ENCODE measurements at places on chromosomes 13 and 19. TPM values are rescaled to one million over a fixed set of nuclear protein-coding genes. Genes with fewer than 3 reads are reported as not detected.

DNA sequence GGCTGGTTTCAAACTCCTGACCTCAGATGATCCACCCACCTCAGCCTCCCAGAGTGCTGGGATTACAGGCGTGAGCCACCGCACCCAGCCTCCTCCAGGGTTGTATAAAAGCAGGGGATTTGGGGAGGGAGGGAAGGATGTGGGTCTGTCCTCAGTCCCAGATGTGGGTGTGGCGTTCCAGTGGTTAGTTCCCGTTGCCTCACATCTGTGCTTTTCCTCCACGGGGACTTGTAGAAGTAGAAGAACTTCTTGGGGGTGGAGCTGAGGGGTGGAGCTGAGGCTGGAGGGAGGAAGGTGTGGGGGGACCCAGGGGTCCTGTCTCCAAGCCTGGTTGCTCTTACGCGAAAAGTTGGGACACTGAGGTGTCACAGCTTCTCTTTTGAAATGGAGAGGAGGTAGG, 514 bp upstream of the MCEMP1 start:
- H3K36me3 ChIP-seq, result no peaks in the 10 kb centered on the region
- H3K27me3 ChIP-seq, result peaks cover 11% of the 10 kb centered on the region
- H3K27ac ChIP-seq, result no peak overlapping the region
- no peaks in the 10 kb centered on the region for H3K4me1 ChIP-seq
- H3K4me3 ChIP-seq, result no peak overlapping the region
- DNase-seq, result no peak

C19orf67 gene
- not detected for total RNA-seq

DNA sequence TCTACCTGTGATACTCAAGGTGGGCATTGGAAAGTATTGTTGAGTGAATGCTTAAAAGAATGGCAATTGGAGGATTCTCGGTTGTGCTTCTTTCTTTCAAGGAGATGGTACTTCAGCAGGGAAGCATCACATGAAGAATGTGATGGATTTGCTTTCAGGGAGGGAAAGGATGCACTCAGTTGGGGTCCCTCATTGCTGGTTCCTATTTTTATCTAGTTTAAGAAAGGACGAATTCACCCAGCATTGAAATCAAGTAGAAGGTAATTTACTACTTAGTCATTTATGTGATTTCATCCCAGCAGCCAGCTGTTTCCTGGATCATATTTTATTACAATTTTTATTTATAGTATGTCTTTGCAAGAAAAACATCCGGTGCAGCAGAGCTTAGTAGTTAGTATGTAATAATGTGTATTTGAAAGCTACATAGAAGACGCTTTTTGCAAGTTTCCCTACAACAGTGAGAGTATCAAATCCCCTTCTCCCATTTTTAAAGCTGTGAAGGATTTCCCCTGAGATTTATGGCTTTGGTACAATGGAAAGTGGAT, 417.9 kb downstream of the GPC5 start:
- H3K4me3 ChIP-seq, result no peak overlapping the region
- no peak overlapping the region for H3K27ac ChIP-seq
- no peaks in the 10 kb centered on the region for H3K4me1 ChIP-seq
- no peak for DNase-seq
- H3K36me3 ChIP-seq, result no peaks in the 10 kb centered on the region

S1PR4 gene
- not detected for total RNA-seq

CEACAM6 gene
- not detected for total RNA-seq

DNA sequence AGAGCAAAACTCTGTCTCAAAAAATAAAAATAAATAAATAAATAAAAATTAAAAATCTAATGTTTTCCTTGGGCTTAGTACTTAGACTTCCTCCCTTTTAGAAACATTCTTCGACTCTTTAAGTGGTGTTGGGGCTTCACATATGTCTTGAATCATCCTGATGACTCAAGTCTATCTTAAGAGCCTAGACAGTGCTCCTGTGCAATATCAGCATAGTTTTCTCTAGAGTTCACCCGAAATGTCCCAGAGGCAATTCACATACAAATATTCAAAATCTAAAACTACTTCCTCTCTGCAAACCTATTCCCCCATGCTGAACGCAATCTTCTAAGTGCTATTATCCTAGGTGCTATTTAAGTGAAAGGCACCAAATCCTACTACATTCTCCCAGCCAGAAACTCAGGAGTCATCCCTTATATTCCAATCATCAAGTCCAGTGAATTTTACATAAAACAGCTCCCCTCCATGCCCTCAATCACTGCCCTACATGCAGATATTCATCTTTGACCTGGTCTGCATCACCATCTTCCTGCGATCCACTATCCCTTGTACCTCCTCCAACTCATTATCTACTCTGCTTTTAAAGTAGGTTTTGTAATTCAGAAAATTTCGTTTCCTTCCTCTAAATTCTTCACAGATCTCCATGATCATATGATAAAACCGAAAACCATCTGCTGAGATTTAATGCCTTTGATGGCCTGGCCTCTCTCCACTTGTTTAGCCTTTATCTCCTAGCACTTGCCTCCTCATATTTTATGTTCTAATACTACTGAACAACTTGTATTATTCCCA, 102.7 kb downstream of the ELF1 start:
- peak; percentile 68 for DNase-seq
- no peak overlapping the region for H3K27ac ChIP-seq
- peaks cover 34% of the 10 kb centered on the region for H3K4me1 ChIP-seq

- no peaks in the 10 kb centered on the region for H3K27me3 ChIP-seq
- no peaks in the 10 kb centered on the region for H3K36me3 ChIP-seq
- no peak overlapping the region for H3K4me3 ChIP-seq
- DNase-seq, result no peak
- 0 out of 2 replicates have a peak, but pooled peaks cover 4% of the 10 kb centered on the region for H3K4me1 ChIP-seq
- no peak overlapping the region for H3K27ac ChIP-seq
These were observed 102.7 kb downstream of the DCLK1 start for GRCh38 chr13:36028359-36029025.

GRCh38 chr19:47487551-47488515, 3.8 kb upstream of the KPTN start:
- no peaks in the 10 kb centered on the region for H3K27me3 ChIP-seq
- peaks cover 6% of the 10 kb centered on the region for H3K36me3 ChIP-seq
- H3K27ac ChIP-seq, result no peak overlapping the region
- peaks cover 3% of the 10 kb centered on the region for H3K4me1 ChIP-seq
- H3K4me3 ChIP-seq, result no peak overlapping the region

GRCh38 chr19:36418287-36419001, at the start of gene ZFP82:
Gene ZFP82, minus strand, starts transcription at chr19:36418644. Its CDS starts 8,855 bp downstream, at chr19:36409789.
- no peaks in the 10 kb centered on the region for H3K27me3 ChIP-seq
- H3K4me3 ChIP-seq, result peak within 1 kb of the TSS; percentile 78
- H3K27ac ChIP-seq, result peak within 1 kb of the TSS; percentile 88
- peak; percentile 93 for DNase-seq
- H3K36me3 ChIP-seq, result 0 out of 2 replicates have a peak, but pooled peaks cover under 1% of the 10 kb centered on the region
- H3K4me1 ChIP-seq, result peaks cover 8% of the 10 kb centered on the region

BICRA gene
- total RNA-seq, result 3.8 TPM

DNA sequence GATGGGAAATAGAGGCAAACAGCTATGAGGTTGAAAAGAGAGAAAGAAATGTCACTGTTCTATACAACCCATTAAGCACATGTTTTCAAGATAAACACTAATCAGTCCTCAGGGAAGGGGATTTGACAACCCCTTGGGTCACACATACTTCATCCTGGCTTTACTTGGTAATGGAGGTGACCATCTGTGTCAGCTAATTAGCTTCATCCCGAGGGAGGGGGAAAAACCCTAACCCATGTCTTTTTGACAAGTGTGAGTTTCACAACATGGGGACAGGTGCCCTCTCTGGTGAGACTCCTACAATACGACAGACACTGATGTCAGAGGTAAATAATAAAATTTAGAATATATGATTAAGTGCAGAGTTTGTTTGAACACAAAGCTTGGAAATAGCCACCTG, 43.1 kb downstream of the ZNF611 start:
- peaks cover 17% of the 10 kb centered on the region for H3K4me1 ChIP-seq
- DNase-seq, result no peak
- H3K27ac ChIP-seq, result peak overlapping the region; percentile 83
- no peak overlapping the region for H3K4me3 ChIP-seq

DNA sequence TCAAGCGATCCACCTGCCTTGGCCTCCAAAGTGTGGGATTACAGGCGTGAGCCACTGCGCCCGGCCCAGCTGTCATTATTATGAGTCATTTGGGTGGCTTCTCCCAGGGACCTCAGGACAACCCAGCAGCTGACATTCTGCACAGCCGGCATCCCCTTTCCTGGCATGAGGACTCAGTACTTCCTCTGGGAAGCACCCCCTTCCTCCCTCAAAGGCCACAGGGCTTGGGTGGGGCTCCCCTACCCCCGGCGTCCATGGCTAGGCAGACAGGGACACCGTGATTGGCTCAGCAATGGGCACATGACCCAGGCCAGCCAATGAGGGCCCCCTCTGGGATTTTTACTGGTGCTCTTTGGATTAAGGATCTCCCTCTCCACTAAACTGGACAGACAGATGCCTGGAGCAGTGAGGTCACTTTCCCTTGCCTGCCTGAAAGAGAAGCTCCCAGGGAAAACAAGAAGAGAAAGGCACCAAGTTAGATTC, 6.0 kb downstream of the KANK2 start:
- no peaks in the 10 kb centered on the region for H3K27me3 ChIP-seq
- DNase-seq, result peak; percentile 74
- H3K27ac ChIP-seq, result peak overlapping the region; percentile 14
- H3K36me3 ChIP-seq, result peaks cover 23% of the 10 kb centered on the region
- H3K4me3 ChIP-seq, result no peak overlapping the region
- peaks cover 18% of the 10 kb centered on the region for H3K4me1 ChIP-seq

GSX1 gene
- total RNA-seq, result not detected

- H3K4me1 ChIP-seq, result peaks cover 17% of the 10 kb centered on the region
- H3K27ac ChIP-seq, result peak overlapping the region; percentile 51
- peak overlapping the region; percentile 64 for H3K4me3 ChIP-seq
- H3K27me3 ChIP-seq, result no peaks in the 10 kb centered on the region
- peak; percentile 76 for DNase-seq
- no peaks in the 10 kb centered on the region for H3K36me3 ChIP-seq
These were observed 393.5 kb downstream of the KLF12 start for GRCh38 chr13:73740666-73741065.

GRCh38 chr19:5947435-5947834, 30.5 kb downstream of the RANBP3 start:
- H3K36me3 ChIP-seq, result 0 out of 2 replicates have a peak, but pooled peaks cover 5% of the 10 kb centered on the region
- H3K4me1 ChIP-seq, result peaks cover 15% of the 10 kb centered on the region
- DNase-seq, result peak; percentile 90
- no peaks in the 10 kb centered on the region for H3K27me3 ChIP-seq
- H3K4me3 ChIP-seq, result no peak overlapping the region

- H3K27me3 ChIP-seq, result no peaks in the 10 kb centered on the region
- no peak overlapping the region for H3K4me3 ChIP-seq
- no peak overlapping the region for H3K27ac ChIP-seq
- no peaks in the 10 kb centered on the region for H3K4me1 ChIP-seq
These were observed 42.7 kb upstream of the AKAP11 start for GRCh38 chr13:42229287-42229686.

GRCh38 chr13:36395280-36395679, 37.0 kb upstream of the CCNA1 start:
- H3K27ac ChIP-seq, result no peak overlapping the region
- H3K4me1 ChIP-seq, result no peaks in the 10 kb centered on the region
- no peaks in the 10 kb centered on the region for H3K36me3 ChIP-seq
- no peak overlapping the region for H3K4me3 ChIP-seq
- H3K27me3 ChIP-seq, result peaks cover 9% of the 10 kb centered on the region
- DNase-seq, result peak; percentile 79

GRCh38 chr19:5337708-5338655, 2.6 kb downstream of the PTPRS start:
- no peaks in the 10 kb centered on the region for H3K27me3 ChIP-seq
- no peak overlapping the region for H3K4me3 ChIP-seq
- H3K27ac ChIP-seq, result no peak overlapping the region
- H3K36me3 ChIP-seq, result no peaks in the 10 kb centered on the region

DNA sequence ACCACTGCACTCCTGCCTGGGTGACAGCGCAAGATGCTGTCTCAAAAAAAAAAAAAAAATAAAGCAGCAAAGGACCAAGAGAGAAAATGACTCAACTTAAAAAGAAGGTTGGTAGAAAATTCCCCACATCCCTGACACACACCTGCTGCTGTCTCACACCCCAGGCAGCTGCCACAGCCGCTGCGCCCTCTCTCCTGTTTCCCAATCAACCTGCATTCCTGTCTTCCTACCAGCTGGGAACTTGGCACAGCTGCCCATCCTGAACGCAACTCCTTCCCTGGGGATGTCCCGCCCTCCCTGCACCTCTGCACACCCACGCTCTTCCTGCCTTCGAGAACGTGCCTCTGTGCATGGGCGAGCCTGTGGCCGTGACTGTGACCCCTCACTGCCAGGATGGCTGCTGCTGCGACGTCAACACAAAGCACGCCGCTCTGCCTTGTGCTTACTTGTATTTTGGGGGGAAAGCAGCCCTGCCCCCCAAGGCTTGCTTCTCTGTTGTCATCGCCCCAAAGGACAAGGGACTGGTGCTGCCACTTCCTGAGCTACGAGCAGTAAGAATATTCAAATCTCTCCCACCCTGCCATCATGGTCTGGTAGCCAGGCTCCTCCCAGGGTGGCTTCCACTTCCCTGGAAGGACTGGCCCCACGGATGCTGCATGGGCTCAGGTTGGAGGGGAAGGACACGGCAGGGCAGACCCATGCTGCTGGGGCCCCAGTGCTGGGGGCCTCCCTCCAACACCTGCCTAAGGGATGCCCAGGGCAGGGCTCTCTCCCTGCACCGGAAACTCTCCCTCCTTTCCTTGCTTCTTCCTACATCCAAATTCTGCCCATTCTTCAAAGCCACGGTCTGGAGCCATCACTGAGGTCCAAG, 20.7 kb downstream of the SH3GL1 start:
- peaks cover 32% of the 10 kb centered on the region for H3K4me1 ChIP-seq
- no peaks in the 10 kb centered on the region for H3K36me3 ChIP-seq
- H3K4me3 ChIP-seq, result no peak overlapping the region
- H3K27ac ChIP-seq, result no peak overlapping the region
- H3K27me3 ChIP-seq, result no peaks in the 10 kb centered on the region
- peak; percentile 45 for DNase-seq

AMER2 gene
- not detected for total RNA-seq

CEACAM3 gene
- total RNA-seq, result not detected

- no peaks in the 10 kb centered on the region for H3K36me3 ChIP-seq
- DNase-seq, result no peak
- H3K4me1 ChIP-seq, result no peaks in the 10 kb centered on the region
- no peak overlapping the region for H3K27ac ChIP-seq
- no peak overlapping the region for H3K4me3 ChIP-seq
These were observed 447.5 kb upstream of the ATXN8OS start for GRCh38 chr13:69660155-69660554.

- 0 out of 2 replicates have a peak, but pooled peaks cover 14% of the 10 kb centered on the region for H3K27me3 ChIP-seq
- H3K36me3 ChIP-seq, result no peaks in the 10 kb centered on the region
- no peaks in the 10 kb centered on the region for H3K4me1 ChIP-seq
- peak; percentile 55 for DNase-seq
- no peak overlapping the region for H3K27ac ChIP-seq
These were observed 5.7 kb downstream of the ATP4A start for GRCh38 chr19:35557539-35558399.

Data from GM23248 (cell line).